HFFc6 (cell line): ENCODE measurements at places on chromosomes 4 and X.

DNA sequence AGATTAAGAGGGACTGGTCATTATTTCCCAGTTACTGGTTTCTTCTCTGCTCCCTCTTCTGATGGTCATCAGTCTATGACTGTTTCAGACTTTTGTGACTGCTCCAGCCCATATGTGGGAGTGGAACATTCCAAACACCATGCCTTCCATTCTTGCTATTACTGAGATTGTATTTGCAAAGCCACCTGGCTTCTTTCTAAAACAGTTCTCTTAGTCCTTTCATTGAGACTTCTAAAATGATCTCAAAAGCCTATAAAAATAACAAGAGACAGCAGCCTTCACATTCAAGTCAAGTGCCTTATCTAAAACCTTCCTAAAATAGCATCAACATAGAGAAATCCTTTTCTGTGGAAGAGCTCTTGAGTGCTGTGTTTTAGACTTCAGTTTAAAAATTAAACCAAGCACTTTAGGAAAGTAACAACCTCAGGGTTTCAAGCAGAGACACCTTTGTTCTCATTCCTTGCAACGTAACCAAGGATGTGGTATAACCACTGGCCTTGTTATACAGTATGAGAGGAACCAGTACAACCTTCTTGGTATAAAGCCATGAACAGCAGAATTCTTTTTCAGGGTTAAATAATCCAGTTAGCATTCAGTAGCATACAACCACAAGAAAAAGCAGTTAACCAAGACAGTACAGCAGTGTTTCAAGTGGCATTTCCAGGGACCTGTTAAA, 97.1 kb downstream of the NFKB1 start:
- peak; percentile 16 for DNase-seq

DNA sequence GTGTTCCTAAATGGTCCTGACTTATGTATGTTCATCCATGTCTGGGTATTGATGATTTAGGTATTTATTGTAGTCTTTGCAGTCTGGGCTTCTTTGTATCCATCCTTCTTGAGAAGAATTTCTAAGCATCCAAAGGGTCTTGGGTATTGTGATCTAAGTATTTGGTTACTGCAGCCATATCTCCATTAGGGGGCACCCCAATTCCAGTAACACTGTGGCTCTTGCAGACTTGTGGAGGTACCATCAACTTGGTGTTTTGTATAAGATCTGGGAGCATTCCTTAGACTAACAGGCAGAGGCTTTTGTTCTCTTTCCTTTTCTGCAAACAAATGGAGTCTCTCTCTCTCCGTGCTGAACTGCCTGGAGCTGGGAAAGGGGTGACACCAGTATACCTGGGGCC, 113.7 kb upstream of the NEXMIF start:
- peak; percentile 1 for DNase-seq

DNA sequence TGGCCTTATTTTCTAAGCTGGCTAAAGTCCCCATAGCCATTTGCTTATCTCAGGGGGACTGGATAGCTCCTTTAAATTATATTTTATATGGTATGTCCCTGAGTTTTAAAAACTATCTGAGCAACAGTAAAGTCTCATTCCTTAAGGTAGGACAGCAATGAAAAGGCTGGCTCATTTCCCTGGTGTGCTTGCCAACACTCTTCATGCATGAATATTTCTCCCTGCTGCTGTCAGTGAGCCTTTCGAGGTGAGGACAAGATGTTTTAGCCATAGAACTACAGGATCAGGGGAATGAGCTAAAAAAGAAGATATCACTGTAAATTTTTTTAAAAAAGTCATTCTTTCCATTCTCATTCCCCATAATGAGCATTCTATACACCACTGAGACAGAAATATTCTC, 427.3 kb upstream of the FAM241A start:
- no peak for DNase-seq

- DNase-seq, result no peak
These were observed 565.7 kb downstream of the PPARGC1A start for GRCh38 chr4:23324021-23324690.

- DNase-seq, result no peak
These were observed 32.1 kb downstream of the XK start for GRCh38 chrX:37717708-37718107.

DNA sequence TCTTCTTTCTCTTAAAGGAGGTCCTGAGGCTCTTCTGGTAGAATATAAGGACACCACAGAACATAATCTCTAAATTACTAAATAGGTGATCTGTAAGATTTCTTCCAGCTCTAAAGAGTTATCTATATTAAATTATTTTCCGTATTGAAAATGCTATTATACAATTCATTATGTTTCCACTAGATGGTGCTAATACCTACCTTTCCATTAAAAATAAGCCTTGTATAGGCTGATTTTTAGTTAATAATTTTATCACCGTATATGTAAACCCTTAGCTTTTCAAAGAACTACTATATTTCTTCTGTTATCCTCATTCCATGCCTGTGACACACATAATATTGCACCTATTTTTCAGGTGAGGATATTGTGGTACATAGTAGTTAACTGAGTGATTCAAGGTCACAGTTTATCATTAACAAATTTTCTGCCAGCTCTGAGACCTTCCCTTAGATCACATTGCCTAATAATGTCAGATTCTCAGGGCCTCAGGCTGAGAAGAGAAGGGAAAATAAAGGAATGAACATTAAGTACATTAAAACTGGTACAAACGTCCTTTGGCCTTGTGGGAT, 138.8 kb downstream of the TEX11 start:
- peak; percentile 0 for DNase-seq

GRCh38 chrX:3144651-3145050, 103.4 kb downstream of the ARSF start:
- no peak for DNase-seq

- no peak for DNase-seq
These were observed 509.8 kb downstream of the CENPC start for GRCh38 chr4:67035501-67035900.

DNA sequence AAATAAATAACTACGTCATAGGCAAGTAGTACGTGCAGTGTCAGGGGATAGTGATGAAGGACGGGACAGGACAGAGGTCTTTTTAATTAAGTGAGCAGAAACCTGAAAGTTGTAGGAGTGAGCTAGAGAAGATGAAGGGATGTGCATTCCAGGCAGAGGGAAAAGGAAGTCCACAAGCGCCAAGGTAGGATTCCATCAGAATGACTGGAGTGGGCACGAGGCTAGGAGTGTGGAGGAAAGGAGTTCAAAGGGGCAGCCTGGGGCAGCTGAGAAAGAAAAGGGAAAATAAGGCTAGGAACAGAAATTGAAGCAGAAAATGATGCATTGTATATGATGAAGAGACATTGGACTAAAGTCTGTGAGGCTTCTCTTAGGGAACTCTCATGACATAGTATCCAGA, 192.2 kb upstream of the TLL1 start:
- DNase-seq, result no peak

- DNase-seq, result no peak
These were observed 1312.0 kb downstream of the PCDH7 start for GRCh38 chr4:32032136-32032672.

DNA sequence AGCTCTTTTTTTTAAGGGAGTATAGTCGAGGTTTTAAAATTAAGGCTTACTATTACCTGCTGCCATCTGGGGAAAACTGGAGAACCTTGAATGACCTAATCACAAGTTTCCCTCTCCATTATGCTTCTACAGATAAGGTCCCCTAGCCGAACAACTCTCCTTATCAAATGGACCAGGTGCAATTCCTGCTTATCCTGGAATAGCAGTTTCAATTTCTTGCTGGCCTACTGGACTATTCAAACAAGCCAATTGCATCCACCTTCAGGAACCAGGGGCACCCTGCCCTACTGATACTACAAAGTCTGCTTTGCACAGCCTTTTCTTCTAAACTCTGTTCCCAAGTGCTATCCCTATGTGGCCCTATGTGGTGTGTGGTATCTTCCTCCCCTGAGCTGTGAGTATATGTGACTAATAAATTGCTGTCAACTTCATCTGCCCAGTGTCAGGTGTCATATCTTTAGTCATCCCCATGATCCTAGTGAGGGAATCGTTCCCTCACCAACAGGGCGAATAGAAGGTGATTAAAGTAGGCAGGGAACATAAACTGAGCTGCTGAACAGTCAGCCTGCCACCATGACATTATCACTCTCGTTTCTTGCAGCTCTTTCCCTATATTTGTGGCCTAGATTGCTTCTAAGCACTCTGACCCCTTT, 128.5 kb downstream of the ATG4A start:
- DNase-seq, result no peak

DNA sequence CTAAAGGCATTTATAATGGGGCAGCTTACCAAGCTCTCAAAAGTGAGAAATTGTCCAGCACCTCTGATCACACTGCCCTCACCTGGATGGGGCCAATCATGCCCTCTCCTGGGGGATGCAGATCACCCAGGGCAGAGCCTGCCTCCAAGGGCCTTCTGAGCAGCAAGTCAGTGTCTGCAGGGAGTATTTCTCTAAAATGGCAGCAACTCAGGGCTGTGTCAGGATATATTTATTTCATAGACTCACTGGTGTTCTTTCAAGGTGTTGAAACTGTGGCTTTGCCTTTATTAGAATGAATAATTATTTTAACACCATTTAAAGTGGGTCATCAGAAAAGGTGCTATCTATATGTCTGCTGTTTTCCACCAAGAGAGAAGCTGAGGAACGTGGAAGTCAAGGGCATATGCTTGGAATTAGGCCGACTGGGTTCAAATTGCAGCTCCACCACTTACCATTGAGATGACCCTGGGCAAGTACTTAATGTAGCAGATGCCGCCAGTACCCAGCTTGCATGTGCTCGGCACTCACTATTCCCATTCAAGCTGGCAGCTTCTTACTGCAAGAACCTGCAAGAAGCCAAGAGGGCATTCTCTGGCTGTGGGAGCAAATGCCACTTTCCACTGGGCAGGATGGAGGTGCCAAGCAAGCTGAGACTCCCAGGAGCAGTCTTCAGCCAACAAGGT, 590.0 kb downstream of the BCOR start:
- no peak for DNase-seq

DNA sequence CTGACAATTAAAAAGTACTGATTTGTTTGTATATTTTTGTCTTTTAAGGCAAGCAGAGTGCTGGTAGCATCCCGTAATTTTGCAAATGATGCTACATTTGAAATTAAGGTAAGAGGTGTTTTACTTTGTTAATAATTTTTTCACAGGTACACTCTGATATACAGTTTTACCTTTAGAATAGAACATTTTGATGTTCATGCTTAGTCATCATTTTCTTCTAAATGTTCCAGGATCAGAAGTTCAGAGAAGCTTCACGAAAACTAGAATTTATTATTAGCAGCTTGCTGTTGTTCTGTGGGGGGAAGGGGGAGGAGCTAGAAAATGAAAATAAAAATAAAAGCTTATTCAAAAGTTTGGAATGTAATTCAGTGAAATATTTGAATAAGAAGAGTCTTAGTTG, 5.5 kb downstream of the PDHA1 start:
- no peak for DNase-seq

DNA sequence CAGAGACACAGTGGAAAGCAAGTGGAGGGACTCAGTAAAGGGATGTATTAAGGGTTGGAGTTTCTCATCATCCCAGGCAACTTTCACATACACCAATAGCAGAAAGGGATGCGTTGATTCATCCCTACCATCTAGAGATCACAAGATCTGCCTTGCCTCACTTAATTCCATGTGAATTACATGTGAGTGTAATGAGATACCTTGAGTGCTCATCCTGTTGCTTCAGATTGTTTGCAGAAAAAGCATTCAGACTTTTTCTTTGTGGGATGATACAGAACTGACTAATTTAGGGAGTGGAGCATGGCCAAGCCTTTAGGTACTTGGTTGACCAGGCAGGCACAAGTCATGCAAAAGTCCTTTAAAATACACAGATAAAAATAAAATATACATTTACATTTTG, 124.8 kb upstream of the SLIT2 start:
- DNase-seq, result peak; percentile 88

DNA sequence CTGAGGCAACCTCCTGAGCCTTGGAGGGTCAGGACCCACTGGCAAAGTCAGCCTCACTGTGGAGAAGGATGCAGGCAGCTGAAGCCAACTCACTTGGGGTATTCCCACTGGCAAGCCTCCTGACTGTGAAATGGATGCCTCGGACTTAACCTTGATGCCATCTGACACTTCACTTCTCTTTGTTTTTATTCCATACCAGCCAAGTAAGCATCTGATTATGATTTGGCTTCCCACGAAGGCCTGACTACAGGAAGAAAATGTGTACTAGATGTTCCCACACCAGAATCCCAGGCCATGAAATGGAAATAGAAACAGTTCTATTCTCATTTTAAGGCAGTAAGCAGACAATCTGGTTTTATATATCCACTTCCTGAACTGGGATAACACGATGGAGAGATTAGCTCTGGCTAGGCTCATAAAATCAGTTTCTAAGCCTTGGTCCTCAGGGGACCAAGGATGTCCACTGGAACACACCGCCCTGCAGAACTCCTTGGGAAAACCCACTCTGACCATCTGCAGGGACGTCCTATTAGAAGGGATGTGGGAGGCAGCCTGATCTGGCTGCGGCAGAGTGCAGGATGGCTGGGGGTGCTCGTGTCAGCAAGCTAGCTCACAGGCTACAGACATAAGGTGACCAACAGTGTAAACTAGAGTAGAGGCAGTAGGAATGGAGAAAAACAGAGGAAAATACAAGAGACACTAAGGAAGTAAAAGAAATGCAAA, 89.3 kb downstream of the TSPAN5 start:
- DNase-seq, result no peak

DNA sequence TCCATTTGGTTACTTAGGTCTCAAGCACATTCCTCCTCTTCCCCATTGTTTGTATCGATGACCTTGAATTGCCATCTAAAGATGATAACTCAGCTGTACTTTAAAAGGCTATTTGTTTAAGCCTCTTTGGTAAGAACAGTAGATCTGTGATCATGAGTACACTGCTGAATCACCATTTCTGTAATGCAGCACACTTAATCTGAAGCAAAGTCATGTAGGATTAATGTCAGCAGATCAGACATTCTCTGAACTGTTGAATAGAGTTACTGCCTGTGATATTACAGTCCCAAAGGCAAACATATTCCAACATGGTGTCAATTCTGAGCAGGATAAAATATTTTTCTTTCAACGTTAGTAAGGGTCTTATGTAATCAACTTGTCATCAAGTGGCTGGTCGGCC, 631.6 kb downstream of the TECRL start:
- no peak for DNase-seq

DNA sequence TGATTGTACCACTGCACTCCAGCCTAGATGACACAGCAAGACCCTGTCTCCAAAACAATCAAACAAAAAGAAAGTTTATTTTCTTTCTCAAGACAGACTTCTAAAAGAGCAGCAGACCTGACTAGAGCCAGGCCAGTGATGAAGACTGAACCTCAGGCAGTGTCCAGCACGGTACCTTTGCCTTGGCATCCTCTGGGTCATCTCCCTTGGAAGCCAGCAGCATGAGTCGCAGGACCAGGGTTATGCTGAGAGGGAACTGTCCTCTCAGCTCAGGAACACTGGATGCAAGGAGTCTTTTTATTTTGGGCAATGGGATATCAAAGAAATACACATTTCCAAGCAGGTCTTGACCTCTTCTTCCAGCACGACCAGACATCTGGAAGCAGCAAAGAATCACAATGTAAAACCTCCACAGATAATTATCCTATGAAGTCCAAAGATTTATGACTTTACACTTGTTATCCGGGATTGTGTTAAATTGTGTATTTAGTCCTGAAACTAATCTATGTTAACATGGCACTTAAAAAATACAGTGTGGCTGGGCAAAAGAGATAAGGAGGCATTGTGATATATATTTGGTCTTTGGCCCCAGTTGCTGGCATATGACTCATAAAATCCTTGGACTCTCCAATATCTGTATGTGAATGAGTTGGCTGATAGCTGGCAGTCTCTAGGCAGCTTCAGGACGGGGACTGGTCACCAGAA, 66.0 kb upstream of the DDX60 start:
- DNase-seq, result peak; percentile 9

GRCh38 chrX:32877592-32877991, 333.8 kb downstream of the DMD start:
- no peak for DNase-seq
